ENCODE measurements at places on chromosomes 3 and 15.

DNA sequence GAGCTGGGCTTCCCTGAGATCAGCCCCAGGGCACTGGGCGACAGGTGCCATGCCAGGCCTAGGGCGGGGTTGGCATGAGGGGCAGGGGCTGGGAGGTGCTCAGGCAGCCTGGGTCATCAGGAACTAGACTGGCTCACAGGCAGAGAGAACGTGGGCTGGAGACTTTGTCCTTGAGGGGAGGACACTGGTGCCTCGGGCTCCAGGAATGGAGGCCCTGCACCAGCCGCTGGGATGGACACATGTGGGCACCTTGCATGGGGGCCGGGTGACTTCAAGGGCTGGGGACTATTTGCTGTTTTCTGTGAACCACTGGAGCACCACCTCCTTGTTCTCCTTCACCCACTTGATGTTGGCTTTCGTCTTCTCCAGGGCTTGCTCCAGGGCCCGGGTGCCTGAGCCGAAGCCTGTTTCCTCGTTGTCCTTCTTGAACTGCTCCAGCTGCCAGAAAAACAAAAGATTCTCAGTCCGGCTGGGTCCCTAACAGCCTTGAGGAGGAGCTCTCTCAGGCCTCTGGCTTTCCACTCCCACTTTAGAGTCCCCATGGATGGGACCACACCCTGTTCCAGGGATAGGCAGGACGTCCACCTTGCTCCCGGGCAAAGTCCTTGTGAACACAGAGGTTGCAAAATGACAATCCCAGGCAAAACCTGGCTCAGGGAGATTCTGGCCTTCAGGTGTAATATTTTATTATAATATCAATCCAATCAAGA lies 9.1 kb downstream of the MESP2 start:
- peaks cover 30% of the 10 kb centered on the region for H3K36me3 ChIP-seq
- peak; percentile 83 for DNase-seq
- H3K4me3 ChIP-seq = no peak overlapping the region
- no peaks in the 10 kb centered on the region for H3K27me3 ChIP-seq
- peaks cover 51% of the 10 kb centered on the region for H3K4me1 ChIP-seq

GRCh38 chr15:88813960-88814359 lies 10.7 kb downstream of the ACAN start:
- H3K4me1 ChIP-seq = no peaks in the 10 kb centered on the region
- H3K36me3 ChIP-seq = no peaks in the 10 kb centered on the region
- H3K27me3 ChIP-seq = peaks cover 19% of the 10 kb centered on the region

- H3K27me3 ChIP-seq = peaks cover 4% of the 10 kb centered on the region
- H3K36me3 ChIP-seq = no peaks in the 10 kb centered on the region
- H3K4me3 ChIP-seq = peak within 1 kb of the TSS; percentile 75
- no peaks in the 10 kb centered on the region for H3K4me1 ChIP-seq
Observed at GRCh38 chr3:179147873-179148615, at the start of gene PIK3CA. TSS of gene PIK3CA (plus strand) at chr3:179148357. CDS start at chr3:179198826, 50,469 bp downstream.

- H3K27ac ChIP-seq = no peak overlapping the region
- DNase-seq = no peak
- no peaks in the 10 kb centered on the region for H3K36me3 ChIP-seq
- no peaks in the 10 kb centered on the region for H3K4me1 ChIP-seq
- no peaks in the 10 kb centered on the region for H3K27me3 ChIP-seq
Observed at GRCh38 chr15:86603466-86603865, 523.8 kb downstream of the AGBL1 start.

GRCh38 chr15:86135041-86135440 lies 55.4 kb downstream of the AGBL1 start:
- no peak overlapping the region for H3K27ac ChIP-seq
- no peaks in the 10 kb centered on the region for H3K36me3 ChIP-seq
- DNase-seq = no peak
- no peaks in the 10 kb centered on the region for H3K27me3 ChIP-seq

DNA sequence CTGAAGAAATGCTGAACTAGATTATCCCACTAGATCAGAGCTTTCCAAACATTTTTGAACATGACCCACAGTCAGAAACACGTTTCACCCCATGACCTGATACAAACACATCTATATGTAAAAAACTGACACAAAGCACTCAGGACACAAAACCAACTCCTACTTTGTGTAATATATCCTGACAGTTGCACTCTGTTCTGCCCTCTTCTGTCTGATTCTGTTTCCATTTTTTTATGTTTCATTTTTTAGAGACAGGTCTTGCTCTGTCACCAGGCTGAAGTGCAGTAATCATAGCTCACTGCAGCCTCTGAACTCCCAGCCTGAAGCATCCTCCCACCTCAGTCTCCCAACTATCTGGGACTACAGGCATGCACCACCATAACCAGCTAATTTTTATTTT lies 15.8 kb upstream of the RFTN1 start:
- no peaks in the 10 kb centered on the region for H3K4me1 ChIP-seq
- H3K27me3 ChIP-seq = peaks cover 2% of the 10 kb centered on the region
- H3K27ac ChIP-seq = no peak overlapping the region
- no peaks in the 10 kb centered on the region for H3K36me3 ChIP-seq
- DNase-seq = no peak

DNA sequence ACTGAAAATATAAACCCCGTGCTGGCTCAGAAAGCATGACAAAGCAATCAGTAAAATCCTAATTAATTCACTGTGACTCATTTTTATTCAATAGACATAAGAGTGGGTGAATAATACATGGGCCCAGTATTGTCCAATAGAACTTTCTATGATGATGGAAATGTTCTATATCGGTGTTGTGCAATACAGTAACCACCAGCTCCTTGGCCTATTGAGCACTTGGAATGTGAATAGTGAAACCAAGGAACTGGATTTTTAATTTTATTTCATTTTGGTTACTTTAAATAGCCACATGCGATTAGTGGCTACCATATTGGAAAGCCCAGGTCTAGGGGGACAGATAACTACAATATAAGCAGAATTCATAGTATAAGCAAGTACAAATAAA lies 69.8 kb upstream of the PPP2R3A start:
- no peaks in the 10 kb centered on the region for H3K4me1 ChIP-seq
- no peak overlapping the region for H3K27ac ChIP-seq
- no peaks in the 10 kb centered on the region for H3K36me3 ChIP-seq
- DNase-seq = no peak

- no peak for DNase-seq
- no peak overlapping the region for H3K4me3 ChIP-seq
- peaks cover 14% of the 10 kb centered on the region for H3K36me3 ChIP-seq
- H3K4me1 ChIP-seq = no peaks in the 10 kb centered on the region
- no peaks in the 10 kb centered on the region for H3K27me3 ChIP-seq
Observed at GRCh38 chr3:125105116-125105515, 49.3 kb upstream of the HEG1 start.

- no peaks in the 10 kb centered on the region for H3K4me1 ChIP-seq
- no peak overlapping the region for H3K4me3 ChIP-seq
- H3K27me3 ChIP-seq = no peaks in the 10 kb centered on the region
- H3K36me3 ChIP-seq = peaks cover 25% of the 10 kb centered on the region
Observed at GRCh38 chr15:51889486-51889885, 60.0 kb downstream of the TMOD3 start.

GRCh38 chr15:80267658-80268057 lies 15.6 kb upstream of the CTXND1 start:
- no peaks in the 10 kb centered on the region for H3K36me3 ChIP-seq
- H3K27ac ChIP-seq = no peak overlapping the region
- no peak overlapping the region for H3K4me3 ChIP-seq
- no peak for DNase-seq

All from large intestine (tissue), 12 donors.